ENCODE measurements at places on chromosomes 7 and 10.
A peak's percentile ranks its signal among the peaks of the same experiment; 100 is the strongest.

GRCh38 chr10:75137533-75138438, 26.3 kb downstream of the SAMD8 start:
- DNase-seq, result peak; percentile 58

DNA sequence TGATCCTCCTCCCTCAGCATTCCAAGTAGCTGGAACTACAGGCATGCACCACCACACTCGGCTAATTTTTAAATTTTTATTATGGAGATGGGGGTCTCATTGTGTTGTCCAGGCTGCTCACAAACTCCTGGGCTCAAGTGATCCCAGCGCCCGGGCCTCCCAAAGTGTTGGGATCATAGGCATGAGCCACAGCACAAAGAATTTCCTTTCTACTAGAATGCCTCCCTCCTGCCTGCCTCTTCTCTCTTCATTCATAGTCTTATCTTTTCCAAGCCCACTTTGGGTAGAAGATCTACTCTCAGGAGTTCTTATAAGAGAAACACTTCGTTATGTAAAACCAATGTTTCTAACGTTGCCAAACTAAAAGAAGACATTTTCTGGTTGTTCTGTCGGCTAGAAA, 144.1 kb downstream of the LRRC4 start:
- DNase-seq, result no peak

DNA sequence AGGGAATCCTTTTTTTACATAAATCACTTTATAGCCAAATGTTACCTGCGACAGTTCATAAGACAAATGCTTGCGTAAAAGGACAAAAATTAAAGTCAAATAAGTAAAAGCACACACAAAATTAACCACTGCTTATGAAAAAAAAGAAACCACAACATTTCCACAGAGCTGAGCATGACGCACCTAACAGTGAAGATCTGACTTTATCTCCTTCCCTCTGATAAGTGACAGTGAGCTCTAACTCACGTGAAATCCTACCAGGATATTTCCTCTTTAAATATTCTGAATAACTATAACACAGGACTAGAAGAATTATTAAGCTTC, 225.5 kb downstream of the SFMBT2 start:
- DNase-seq, result no peak

DNA sequence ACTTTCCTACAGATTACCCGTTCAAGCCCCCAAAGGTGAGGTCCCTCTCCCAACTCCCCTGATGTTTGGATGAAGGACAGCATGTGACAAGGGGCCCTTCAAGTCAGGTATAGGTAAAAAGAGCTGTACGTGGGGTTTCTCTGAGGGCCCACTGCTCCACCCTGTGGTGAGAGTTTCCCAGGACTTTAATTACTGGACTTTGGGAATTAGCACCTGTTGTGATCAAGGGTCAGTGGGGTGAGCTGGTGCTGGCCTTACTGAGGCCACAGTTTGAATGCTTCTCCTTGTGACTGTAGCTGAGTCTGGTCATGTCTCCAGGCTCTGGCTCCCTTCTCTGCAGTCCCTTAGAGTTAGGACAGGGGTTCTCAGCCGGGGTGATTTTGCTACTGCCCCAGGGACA, 16.8 kb downstream of the UBE2D4 start:
- no peak for DNase-seq

- DNase-seq, result no peak
These were observed 792.9 kb upstream of the GHITM start for GRCh38 chr10:83346266-83346910.

GRCh38 chr7:151764056-151764920, 112.6 kb downstream of the PRKAG2 start:
- DNase-seq, result no peak

DNA sequence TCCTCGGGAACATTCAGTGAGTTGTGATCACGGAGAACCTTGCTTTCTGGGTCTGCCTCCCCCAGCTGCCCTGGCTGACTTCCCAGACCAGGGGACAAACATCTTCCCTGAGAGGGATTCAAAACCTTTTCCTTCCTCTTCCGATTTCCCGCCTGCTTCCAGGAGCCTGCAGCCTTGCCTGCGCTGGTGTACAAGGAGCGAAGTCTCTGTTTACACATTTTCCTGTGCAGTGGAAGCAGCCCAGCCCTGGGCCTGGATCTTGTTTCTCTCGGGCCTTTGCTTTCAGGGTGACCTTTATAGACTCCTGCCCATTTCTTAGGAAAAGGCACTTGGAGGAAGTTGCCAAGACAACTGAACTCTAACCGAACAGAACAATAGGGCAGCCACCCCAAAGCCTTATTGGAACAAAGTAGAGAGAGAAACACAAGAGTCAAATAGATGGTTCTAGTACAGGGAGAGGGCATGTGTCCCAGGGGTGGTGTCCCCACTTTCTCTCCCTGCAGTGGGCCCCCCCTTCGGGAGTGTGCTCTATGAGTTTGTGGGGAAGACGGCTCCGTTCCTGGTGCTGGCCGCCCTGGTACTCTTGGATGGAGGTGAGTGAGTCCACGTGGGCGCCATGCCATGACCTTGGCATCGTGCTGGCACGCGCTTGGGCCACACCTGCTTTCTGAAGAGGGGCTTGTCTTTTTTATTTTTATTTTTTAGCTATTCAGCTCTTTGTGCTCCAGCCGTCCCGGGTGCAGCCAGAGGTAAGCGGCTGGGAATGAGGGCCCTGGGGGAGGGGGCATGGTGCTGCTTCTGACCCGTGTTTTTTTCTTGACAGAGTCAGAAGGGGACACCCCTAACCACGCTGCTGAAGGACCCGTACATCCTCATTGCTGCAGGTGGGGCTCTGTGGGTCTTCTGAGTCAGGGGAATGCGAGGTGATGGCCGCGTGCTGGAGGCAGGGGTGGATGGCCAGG, 14.1 kb downstream of the SLC18A2 start:
- no peak for DNase-seq

DNA sequence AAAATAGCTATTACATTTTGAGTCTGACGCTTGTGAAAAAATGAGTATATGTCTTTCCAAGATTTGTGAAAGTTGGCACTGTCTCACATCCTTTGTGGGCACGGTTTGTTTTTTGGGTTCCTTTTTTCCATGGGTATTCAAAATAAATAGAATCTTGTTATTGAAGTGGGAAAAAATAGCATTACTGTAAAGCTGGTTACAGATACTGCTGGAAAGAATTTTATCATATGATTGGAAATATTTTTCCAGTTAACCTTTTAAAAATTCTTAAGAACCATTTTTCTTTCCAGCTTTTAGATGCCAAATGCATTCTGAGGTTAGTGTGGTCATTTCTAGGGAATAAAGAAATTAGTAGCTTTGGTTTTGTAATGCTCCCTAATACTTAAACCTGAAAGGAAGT, 11.4 kb downstream of the NET1 start:
- no peak for DNase-seq

- no peak for DNase-seq
These were observed 46.4 kb upstream of the CC2D2B start for GRCh38 chr10:95861386-95861785.

- DNase-seq, result no peak
These were observed 447.9 kb upstream of the PFKP start for GRCh38 chr10:2619472-2619871.

DNA sequence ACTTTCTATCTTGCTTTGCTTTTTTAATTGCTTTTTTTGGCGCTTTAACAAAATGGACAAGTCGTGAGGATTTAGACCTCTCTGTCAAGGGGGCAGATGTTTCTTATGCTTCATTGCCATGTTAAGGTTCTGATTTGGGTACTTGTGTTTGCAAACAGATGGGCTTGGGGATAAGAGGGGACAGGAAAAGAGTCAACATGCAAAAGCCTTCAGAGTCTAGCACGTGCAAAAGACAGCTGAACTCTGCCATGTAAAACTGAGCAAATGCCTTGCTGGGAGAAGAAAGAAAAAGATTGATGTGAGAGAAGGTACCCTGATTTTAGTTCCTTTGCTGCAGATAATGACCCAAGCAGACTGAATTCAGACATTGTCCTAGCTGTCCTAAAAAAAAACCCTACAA, 173.1 kb downstream of the KIAA1217 start:
- DNase-seq, result no peak

- no peak for DNase-seq
These were observed 27.3 kb upstream of the SKAP2 start for GRCh38 chr7:26891400-26892350.
